ENCODE measurements at places on chromosomes 3 and 15. TPM values are rescaled to one million over a fixed set of nuclear protein-coding genes. Genes with fewer than 3 reads are reported as not detected.

DNA sequence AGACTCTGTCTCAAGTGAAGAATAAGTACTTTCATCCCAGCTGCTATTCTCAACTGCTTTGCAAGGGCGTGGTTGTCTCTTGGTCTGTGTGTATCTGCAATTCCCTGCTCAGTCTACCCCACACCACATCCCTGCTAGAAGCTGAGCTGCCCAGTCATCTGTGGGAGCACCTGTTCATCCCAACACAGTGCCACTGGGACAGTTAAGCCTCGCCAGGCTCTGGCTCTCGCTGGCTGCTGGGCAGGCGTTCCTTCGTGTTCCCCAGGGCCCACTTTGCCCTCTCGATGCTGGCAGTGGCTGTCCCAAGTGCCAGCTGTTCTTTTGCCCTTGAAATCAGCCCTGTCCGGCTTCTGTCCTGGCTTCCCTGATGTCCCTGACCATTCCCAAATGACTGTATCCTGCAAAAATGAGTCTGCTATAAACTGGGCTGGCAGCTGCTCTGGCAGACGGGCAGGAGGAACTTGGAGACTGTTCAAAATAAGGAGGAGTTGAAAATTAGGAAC, 91.6 kb upstream of the KLHL25 start:
- DNase-seq: no peak

DNA sequence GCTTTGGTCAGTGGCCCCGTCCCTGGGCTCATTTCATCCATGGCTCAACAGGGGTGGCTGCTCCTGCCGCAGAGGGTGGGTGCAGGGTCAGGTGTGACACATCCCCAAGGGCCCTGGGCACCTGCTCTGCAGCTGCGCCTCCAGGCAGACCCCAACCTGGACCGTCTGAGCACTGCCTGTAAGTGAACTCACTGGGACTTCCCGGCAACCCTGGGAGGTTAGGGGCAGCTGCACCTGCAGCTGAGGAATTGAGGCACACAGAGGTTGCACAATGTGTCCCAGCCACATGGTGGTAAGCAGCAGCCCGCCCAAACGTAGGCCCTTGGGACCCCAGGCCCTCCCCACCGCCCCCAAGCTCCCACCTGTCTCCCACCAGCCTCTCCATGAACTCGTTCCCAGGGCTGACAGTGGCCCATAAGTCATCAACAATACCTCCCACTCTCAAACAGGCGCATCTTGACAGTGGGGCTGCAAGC, 55.1 kb downstream of the PLXNA1 start:
- DNase-seq: peak; percentile 26

- peak; percentile 79 for DNase-seq
Measured at GRCh38 chr3:33717616-33717865, 513 bp downstream of the CLASP2 start.

DNA sequence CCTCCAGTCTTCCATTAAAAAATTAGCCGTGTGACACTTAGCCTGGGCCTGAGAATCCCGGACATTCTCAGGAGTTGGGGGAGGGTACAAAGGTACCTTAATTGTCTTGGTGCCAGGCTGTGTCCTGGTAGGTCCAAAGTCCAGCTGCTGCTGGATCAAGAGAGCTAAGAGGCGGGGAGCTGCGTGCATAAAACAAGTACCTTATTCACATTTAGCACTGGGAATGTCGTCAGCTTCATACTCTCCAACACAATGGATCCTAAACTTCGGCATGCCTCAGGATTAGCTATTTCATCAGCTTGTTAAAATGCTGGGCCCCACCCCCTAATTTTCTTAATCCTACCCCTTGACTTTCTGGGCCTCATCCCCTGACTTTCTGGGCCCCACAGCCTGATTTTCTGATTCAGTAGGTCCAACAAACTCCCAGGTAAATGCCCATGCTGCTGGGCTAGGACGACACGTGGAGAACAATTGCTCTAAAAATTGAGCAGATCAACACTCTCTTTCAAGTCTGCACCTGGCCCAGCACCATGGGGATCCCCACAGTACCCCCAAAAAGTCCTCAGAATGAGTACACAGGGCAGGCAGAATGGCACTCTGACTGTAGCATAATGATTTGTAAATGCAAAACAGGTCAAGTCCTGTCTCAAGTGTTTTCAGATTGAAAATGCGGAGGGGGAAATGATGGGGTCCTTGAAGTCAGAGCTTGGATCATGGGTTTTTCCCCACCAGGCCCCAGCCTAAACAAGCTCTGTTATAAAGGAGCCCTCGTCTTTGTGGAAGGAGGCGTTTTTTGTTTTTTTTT, 5.6 kb upstream of the AEN start:
- no peak for DNase-seq

GRCh38 chr15:48645558-48646330, at the start of gene FBN1:
Gene FBN1 (minus strand): TSS chr15:48645709. CDS start chr15:48644769, 940 bp downstream.
- DNase-seq: peak; percentile 89

GRCh38 chr15:60381148-60381788, 16.5 kb downstream of the ANXA2 start:
- no peak for DNase-seq

DNA sequence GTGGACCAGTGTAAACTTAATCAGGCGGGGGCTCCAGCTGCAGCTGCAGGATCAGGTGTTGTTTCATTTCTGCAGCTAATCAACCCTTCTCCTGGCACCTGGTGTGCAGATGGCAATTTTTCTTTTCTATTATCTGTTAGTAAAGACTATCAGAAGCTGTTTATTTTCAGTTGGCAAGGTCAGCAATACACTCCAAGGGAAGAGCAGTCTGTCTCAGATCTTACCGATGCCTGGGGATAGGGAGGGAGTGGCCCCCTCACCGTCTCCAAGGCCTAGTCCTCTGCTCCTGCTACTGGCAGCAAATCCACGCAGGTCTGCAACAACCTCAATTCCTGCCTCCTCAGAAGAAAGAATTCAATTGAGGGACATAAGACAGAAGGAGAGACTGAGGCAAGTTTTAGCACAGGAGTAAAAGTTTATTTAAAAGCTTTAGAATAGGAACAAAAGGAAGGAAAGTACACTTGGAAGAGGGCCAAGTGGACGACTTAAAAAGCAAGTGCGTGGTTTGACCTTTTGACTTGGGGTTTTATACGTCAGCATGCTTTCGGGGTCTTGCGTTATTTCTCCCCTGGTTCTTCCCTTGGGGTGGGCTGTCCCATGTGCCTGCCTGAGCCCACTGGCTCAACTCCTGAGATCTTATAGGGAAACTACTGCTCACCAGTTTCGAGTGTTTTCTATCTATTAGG, 9.2 kb downstream of the CCRL2 start:
- DNase-seq: no peak

DNA sequence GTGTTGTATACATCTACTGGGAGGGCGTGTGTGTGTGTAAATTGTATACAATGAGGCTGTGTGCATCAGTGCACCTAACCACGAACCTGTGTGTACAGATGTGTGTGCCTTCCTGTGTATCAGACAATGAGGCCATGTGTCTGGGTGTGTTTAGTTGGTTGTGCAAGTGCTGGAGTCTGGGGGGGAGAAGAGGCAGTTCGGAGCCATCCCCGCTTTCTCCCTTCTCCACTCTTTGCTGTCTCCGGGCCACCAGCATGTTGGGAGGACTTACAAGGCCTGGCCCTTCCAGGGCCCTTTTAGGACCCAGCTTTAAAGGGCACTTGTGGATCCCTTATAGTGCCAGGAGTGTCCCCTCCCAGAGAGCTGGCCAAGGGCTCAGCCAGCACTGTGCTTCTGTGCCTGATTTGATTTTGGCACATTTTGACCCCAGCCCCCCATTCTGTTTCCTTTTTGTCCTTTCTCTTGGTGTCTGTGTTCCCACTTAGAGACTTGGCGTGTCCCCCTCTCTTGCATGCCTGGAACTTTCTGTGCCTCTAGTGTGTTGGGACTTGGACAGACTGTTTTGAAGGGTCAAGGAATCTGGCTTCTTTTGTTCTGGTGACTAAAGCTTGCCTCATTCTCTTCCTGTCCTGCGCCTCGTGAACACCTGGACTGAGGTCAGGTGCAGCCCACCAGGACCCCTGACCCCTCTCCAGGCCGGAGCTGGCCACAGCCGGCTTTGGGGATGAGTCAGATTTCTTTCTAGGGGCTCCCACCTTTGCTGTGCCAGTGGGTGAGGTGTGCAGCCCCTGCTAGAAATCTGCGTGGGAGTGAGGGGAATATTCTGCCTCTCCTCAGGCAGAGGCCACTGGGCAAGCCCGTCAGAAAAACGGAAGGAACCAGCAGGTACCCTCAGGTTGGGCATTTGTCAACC, 1.5 kb downstream of the CTDSPL start:
- no peak for DNase-seq

Gene MFGE8
- 193 TPM for polyA plus RNA-seq

Gene THPO
- 1.5 TPM for polyA plus RNA-seq

DNA sequence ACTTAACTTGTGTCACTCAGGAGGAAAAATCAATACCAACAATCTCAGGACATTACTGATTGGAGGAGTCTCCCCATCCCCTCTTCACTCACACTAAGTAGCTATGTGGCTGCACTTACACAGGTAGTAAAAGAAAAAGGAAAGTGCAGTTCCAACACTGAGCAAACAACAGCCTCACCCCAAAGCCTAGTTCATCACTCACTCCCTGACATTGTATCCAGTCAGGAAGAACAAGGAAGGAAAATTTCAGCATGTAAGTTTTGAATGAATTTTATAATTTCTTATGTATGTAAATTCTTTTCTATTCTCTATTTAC, 273.4 kb downstream of the IGSF11 start:
- DNase-seq: no peak

DNA sequence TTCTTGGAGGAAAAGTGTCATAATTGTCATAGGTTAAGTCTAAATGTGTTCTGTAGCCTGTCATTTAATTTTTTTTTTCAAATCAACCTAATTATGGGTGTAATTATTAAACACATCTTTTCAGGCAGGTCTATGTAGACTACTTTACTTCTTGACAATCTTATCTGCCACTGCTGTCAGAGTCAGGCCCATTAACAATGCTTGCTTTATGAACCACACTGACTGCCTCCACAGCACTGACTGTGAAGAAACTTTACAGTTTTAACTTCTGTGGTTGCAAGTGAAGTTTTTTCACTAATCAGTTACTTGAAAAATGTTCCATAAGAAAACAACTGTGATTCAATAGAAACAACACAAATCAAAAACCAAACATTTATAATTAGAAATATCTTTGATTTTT, 407.8 kb downstream of the PLCL2 start:
- no peak for DNase-seq

DNA sequence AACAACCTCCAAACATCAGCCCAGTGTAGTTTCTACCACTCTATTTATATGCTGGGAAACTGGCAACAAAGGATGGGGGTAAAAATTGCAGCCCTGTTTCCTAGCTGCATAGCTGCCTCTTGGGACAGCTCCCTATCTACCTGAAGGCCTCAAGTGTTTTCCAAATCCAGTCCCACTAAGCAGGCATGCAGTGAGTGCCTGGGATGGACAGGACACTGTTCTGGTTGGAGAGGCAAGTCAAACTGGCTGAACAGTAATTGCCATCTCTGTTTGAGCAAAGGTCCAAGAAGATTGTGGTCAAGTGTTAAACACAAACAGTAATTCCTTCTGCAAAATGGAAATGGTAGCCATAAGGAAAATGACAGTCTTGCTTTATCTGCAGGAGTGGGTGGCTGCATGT, 125.4 kb downstream of the FMN1 start:
- DNase-seq: no peak

Gene OSBPL10
- polyA plus RNA-seq: 2.5 TPM

Gene CPLX3
- polyA plus RNA-seq: not detected

GRCh38 chr3:10875914-10876313, 59.9 kb downstream of the SLC6A11 start:
- DNase-seq: no peak

Measured in ovary (tissue), 10 donors.